Non-pigmented ciliary epithelial cell (primary cell): ENCODE measurements at places on chromosomes 3 and 15.

DNA sequence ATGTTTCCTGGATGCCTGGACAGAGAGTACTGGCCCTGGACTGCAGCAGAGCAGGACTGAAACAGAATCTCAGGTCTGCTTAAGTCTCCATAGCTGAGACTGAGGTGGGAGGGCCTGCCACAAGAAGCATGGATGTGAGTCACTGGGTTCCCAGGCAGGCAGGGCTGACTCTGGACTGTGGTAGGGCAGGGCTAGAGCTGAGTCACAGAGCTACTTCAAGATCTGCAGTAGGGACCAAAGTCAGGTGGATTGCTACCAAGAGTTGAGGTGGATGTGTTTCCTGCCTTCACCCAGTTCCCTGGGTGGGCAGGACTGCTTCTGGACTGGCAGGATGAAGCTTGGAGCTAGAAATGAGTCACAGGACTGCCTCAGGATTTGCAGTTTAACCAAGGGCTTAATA is 282.9 kb downstream of the AGBL1 start:
- no peak for DNase-seq

GRCh38 chr15:60507596-60508424 is 28.9 kb upstream of the ICE2 start:
- DNase-seq = no peak

- DNase-seq = peak; percentile 22
Observed at GRCh38 chr3:13352621-13353131, 67.4 kb downstream of the NUP210 start.

DNA sequence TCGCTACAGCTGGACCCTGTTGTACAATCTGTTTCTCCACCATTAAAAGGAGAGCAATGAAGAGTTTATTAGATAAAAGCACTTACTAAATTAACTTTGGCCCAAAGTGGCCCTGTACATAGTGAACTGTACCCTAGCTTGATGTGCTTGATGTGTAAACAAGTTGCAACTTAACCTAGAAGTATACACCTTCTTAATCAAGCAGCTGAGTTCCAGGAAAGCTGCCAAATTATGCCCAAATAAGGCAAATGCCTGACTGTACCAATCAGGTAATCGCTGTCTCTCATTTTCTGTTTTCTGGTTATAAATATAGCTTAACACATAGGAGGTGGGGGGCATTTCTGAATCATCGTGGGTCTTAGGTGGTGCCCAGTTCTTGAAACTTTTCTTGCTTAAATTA is 704.8 kb upstream of the CBLB start:
- DNase-seq = no peak

GRCh38 chr3:151299006-151299405 is 17.6 kb downstream of the GPR87 start:
- no peak for DNase-seq

DNA sequence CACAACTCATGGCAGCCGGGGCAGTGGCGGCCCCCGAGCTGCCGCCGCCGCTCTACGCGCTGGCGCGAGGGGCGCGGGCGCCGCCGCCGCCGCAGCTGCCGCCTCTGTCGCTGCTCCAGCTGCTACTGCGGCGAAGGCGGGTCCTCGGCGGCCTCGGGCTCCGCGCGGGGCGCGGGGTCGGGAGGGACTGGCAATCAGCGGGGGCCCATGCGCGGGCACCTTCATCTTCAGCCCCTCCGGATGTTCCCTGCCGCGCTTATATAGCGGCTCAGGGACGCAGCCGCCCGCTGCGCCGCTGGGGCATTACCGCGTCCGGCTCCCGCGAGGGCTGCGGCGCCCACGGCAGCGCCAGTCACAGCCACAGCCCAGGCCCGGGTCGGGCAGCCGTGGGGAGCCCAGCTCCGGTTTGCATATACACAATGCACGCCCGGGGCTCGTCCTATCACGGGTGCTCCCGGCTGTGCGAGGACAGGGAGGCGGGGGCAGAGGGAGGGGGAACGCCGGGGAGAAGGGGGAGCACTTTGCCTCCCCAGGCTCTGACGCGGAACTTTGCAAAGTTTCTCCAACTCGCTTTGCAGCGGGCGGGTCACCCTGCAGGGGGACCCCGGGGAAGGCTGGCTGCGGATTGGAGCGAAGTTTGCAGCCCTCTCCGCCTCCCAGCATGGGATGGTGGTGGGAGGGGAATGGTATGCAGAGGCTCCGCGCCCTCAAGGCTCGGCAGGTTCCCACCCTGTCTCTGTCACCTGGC is at the start of gene VGLL3:
VGLL3 (minus strand) TSS at position 416 of the 748 bp plus-strand sequence; CDS start at position 10, 406 bp downstream.
- DNase-seq = peak; percentile 70

GRCh38 chr3:99846477-99847160 is 29.0 kb downstream of the CMSS1 start:
- no peak for DNase-seq

- no peak for DNase-seq
Observed at GRCh38 chr3:9347887-9348286, 15.0 kb upstream of the THUMPD3 start.

DNA sequence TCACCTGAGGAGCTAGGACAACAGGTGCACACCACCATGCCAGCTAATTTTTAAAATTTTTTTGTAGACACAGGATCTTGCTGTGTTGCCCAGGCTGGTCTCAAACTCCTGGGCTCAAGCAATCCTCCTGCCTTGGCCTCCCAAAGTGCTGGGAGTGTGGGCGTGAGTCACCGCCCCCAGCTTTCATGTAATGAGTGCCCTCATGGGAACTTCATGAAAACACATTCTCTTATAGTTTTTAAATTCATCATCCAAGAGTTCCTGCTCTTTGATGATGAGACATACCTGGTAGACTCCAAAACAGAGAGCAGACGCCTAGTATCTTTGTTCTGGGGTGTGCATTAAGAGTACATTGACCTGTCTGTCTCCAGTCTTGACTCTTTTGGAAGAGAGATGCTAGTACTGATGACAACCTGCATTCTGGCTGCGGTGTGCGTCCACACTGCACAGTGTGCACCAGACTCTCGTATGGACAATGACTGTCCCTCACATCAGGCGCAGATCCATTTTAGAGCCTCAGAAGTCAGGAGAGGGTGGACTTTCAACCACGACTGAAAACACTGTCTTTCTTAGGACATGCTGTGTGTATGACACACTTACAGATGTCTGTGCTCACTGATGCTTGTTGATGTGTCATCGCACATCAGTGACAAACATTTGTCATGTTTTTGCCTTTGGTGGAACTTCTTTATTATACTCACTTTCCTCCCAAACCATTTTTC is 2.0 kb downstream of the NRROS start:
- no peak for DNase-seq

DNA sequence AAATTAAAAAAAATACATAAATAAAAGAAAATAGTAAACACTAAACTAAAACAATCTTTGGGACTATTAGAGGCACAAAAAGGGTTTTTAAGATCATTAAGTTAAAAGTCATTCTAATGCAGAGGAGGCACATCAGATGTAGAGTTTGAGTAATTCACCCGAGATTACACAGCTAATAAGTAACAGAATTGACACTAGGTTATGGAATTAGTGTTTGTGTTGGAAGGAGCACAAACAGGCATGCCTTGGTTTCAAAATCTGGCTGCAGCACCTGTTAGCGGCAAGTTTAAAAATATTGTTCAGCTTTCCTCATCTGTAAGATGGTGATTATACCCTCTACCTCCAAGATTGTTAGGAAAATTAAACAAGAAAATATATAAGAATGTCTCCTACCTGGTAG is 39.0 kb downstream of the RASA2 start:
- DNase-seq = no peak

GRCh38 chr3:146589899-146590508 is 15.1 kb downstream of the PLSCR5 start:
- DNase-seq = no peak

GRCh38 chr3:120393761-120394160 is 44.6 kb upstream of the LRRC58 start:
- DNase-seq = no peak

GRCh38 chr3:85162905-85163304 is 204.1 kb downstream of the CADM2 start:
- no peak for DNase-seq

DNA sequence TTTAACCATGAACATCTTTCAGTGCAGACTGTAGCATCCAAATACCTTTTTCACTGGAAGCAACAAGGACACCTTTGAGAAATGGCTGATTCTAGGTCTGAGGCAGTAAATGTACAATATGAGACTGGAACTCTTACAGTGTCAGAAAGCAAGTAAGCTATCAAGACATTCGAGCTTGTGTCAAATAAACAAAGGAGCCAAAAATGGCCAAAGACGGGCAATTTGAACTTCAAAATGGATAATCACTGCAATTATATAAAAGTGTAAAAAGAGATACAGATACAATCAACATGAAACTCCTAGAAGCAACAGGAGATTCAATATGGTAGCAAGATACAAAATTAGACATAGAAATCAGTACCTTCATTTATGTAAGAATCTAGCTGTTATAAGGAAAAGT is 138.5 kb upstream of the CCDC54 start:
- DNase-seq = no peak

- DNase-seq = no peak
Observed at GRCh38 chr15:67170143-67170925, 84.1 kb downstream of the AAGAB start.

- peak; percentile 56 for DNase-seq
Observed at GRCh38 chr3:44439499-44440295, 37.8 kb downstream of the ZNF445 start.

GRCh38 chr3:46575577-46576222 is 9.6 kb upstream of the LRRC2 start:
- no peak for DNase-seq

GRCh38 chr3:80676866-80677265 is 909.1 kb upstream of the ROBO1 start:
- DNase-seq = no peak

GRCh38 chr3:127676456-127676855 is 3.7 kb downstream of the ABTB1 start:
- no peak for DNase-seq
